ENCODE measurements at places on chromosomes 13 and 19.

GRCh38 chr19:47603706-47604565 is 5.0 kb upstream of the BICRA start:
- DNase-seq, result no peak

GRCh38 chr19:29188289-29189032 is 24.5 kb downstream of the UQCRFS1 start:
- no peak for DNase-seq

DNA sequence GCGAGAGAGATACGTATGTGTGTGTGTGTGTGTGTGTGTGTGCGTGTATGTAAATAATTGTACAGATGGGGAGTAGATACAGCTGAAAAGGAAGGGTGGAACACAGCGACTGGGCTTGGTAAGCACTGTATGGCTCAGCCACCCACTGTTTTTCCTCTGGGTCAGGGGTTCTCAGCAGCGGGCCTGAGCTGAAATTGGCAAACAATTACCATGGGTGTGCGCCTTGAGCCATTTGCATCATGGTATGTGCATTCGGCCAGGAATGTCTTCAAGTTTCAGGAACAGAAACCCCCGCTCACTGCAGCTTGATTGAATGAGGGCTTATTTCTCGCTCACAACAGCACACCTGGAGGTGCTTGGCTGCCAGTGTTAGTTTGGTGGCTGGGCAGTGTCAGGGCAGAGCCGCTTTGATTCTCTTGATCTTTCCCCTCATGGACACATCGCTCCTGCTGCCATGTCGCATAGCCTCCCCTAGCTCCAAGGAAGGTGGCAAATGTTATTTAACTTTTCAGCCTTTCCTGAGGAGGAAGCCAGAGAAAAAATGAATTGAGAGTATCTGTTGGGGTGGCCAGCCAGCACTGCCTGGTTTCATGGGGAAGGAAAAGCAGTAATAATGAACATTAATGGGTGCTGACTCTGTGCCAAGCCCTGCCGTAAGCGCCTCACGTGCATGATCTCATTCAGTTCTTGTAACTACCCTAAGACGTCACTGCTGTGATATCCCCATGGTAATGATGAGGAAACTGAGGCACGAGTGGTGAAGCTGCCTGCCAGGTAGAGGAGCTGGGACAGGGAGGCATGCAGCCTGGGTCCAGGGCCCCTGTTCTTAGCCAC is 126.9 kb downstream of the SIPA1L3 start:
- no peak for DNase-seq

GRCh38 chr13:40103864-40104263 is 448.4 kb downstream of the COG6 start:
- DNase-seq, result no peak

- no peak for DNase-seq
Measured at GRCh38 chr19:38440592-38440991, 7.1 kb downstream of the RYR1 start.

- DNase-seq, result no peak
Measured at GRCh38 chr13:91326146-91326545, 21.3 kb upstream of the MIR17HG start.

DNA sequence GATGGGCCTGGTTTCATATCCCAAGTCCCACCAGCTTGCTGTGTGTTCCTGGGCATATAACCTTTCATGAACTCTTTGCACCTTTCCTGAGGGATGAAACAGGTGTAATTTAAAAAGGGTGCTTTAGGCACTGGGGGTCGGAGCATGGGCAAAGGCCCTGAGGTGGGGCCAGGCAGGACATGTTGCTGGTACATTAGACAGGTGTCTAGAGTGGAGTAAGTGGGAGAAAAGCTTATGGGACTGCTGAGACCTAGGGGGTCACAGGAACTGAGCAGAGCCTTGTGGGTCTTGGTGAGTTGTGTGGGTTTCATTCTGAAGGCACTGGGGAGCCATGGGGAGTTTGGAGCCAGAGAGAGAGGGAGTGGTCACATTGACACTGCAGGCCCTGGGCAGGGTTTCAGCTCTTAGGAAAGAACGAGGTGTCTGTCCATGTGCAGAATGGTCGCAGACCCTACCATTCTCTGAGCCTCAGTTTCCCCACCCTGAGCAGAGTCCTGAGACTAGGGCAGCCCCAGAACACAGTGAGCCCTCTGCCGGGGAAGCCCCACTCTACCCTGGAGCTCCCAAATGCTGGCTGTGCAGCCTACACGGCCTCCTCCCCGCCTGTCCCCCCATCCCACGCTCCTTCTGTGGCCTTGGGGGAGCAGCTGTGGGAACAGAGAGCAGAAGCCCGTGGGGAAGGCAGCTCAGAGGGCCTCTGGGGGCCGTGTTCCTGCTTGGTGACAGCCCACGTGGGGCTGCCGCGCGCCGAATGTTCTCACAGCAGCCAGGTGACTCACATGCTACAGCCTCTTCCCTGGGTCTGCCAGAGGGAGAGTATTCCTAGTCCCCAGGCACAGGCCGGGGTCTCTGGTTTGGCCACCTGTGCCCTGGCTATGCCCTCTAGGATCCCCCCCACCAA is 7.3 kb upstream of the HOMER3 start:
- DNase-seq, result no peak

- no peak for DNase-seq
Measured at GRCh38 chr19:40084948-40085347, 5.8 kb downstream of the ZNF780A start.

DNA sequence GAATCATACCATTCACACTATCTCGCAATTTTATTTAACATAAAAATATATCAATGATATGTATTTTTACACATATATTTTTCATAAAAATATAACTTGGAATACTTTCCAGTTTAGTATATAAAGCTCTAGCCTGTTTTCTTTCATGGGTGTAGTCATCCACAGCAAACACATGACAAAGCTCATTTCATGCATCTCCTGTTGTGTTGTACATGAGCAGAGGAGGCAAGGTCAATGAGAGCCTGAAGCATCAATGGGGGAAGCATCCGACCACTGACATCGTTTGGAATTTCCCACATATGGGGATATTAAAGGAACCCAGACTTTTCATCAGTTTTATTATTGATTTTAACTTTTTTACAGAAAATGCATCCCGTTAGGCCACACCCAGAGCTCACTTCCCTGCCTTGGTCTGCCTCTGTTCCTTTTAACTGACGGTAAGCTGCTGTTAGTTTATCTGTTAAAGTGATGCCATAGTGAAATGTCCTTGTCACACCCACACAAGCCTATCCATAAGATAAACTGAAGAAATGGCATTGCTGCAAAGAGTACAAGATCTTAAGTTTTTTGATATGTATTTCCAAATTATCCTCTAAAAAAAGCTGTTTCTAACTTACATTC is 44.0 kb downstream of the MIPEP start:
- no peak for DNase-seq

- no peak for DNase-seq
Measured at GRCh38 chr13:111210544-111211469, 95.7 kb downstream of the ARHGEF7 start.

- no peak for DNase-seq
Measured at GRCh38 chr19:51600940-51601580, 29.1 kb downstream of the SIGLEC5 start.

- DNase-seq, result no peak
Measured at GRCh38 chr13:28495538-28496187, 735 bp upstream of the FLT1 start.

DNA sequence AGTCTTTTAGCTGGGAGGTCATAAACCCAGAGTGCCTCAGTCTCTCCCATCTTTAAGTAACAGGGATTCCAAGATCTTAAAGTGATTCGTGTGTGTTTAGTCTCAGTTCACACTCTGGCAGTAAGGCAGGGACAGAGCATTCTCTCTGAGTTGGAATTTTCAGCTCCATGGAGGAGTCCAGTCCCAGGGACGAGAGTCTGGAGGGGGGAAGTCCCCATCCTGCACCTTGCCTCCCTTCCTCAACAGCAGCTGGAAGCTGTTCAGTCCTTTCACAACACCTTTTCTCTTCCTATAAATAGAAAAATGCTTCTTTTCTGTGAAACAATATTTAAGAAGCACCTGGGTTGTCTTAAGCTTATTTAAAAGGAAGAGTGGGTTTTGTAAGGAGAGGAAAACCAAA is 82.0 kb downstream of the KLF5 start:
- no peak for DNase-seq

DNA sequence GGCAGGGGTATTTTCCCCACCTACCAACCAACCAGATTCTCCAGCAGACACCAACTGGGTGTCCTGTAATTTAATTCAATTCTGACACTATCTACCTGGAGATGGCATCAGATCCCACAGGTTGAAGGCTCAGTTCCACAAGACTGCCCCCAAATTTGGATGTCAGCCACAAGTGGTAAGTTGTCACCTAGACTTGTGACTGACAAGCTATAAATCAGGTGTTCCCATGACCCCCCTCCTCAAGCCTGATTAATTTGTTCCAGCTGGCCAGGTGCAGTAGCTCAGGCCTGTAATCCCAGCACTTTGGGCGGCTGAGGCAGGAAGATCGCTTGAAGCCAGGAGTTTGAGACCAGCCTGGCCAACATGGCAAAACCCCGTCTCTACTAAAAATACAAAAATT is 10.6 kb upstream of the HAUS5 start:
- no peak for DNase-seq

DNA sequence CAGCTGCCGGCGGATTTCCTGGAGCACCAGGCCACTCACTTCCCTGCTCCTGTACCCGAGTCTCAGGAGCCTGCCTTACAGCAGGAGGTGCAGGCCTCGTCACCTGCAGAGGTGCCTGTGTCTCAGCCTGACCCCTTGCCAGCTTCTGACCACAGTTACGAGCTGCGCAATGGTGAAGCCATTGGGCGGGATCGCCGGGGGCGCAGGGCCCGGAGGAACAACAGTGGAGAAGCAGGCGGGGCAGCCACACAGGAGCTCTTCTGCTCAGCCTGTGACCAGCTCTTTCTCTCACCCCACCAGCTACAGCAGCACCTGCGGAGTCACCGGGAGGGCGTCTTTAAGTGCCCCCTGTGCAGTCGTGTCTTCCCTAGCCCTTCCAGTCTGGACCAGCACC is 3.3 kb downstream of the ZNF574 start:
- no peak for DNase-seq

- no peak for DNase-seq
Measured at GRCh38 chr19:47492571-47493377, 8.8 kb upstream of the KPTN start.

DNA sequence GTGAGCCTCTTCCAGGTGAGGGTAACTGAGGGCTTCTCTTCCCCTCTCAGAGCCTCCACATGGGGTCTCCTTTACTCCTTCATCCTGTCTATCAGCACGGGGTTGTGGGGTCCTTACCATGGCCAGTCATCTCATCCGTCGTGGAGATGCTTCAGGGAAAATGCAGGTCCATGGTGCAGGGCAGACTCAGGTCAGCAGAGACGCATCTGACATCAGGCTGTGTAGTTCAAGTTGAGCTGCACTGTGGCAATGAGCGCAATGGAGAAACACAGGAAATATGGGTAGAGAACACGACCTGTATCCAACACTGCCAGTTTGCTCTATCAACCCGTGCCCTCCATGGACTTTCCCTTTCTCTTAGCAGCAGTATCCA is 13.9 kb downstream of the LILRA5 start:
- no peak for DNase-seq

DNA sequence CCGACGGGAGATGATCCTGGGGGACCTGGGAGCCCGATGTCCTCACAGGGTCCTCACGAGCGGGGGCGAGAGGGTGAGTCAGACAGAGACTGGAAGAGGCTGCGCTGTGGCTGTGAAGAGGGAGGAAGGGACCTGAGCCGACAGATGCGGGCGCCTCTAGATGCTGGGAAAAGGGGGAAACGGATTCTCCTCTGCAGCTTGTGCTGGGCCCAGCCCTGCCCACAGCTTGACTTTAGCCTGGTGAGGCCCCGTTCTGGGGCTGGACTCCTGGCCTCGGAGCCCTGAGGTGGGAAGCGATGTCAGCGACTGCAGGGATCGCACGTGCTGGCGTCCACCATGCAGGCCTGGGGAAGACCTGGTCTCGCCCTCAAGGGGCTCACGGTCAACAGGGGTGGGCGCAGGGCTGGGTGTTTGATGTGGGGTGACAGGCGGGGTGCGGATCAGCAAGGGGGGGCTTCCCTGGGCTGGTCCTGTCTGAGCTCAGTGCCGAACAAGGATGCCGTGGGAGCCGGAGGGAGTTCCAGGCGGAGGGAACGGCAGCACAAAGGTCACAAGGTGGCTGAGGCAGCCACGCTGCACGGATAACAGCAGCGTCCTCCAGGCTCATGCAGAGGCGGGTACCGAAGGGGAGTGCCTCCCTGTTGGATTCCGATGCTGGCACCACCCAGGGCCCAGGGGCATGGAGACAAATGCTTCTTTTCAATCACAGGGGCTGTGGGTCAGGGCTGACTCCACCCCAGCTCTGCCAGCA is 31.8 kb downstream of the PIP5K1C start:
- no peak for DNase-seq

GRCh38 chr13:51874651-51875050 is 12.9 kb downstream of the CCDC70 start:
- DNase-seq, result no peak

DNA sequence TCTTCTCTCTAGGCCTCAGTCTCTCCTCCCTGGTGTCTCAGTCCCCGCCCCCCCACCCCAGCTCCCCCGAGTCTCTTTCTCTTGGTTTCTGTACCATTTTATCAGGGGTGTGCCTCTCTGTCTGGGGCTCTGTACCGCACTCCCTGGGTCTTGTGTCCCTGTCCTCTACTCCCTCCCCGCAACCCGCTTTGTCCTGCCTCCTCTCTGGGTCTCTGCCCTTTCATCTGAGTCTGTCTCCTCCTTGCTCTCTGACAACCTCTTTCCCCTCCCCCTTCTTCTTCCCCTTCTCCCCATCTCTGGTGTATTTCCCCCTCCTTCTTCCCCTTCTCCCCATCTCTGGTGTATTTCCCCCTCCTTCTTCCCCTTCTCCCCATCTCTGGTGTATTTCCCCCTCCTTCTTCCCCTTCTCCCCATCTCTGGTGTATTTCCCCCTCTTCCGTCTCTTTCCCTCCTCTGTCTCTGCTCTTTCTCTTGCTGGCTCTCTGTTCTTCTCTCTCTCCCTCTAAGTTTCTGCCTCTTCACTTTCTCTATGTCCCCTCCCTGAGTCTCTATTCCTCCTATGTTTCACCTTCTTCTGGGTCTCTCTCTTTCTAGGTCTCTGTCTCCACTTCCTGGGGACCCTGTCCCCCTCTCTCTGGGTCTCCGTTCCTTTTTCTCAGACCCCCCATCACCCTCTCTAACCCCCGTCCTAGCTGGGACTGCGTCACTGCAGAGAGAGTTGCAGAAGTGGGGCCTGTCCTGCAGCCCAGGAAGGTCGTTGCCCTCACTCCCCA is 2.2 kb upstream of the KCNC3 start:
- DNase-seq, result no peak
